ENCODE measurements at places on chromosomes 7 and 10.

DNA sequence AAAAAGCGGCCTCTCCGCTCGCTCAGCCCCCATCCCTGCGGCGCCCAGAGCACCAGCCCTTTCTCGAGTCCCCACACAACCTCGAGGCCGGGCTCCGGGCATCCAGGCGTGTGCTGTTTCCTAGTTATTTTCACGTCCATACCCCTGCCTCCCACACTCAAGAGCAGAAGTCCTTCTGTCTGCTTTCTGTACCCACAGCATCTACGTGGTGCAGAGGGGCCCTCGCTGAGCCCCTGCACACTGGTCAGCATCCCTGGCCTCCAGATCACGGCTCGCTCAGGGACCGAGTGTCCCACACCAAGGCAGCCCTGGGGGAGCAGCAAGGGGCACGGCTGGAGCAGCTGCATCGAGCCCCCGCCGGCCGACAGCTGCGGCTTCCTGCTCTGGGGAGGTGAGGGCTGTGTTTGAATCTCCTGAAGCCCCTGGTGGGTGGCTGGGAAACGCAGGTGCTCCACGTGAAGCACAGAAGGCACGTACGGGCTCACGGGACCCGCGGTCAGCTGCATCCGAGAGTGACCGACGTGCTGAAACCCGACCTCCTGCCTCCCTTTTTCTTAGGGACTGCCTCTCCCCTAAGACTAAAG lies 333.1 kb downstream of the DNAJB6 start:
- no peak for DNase-seq

GRCh38 chr10:77837925-77838595 lies 88.5 kb downstream of the DLG5 start:
- DNase-seq: no peak

DNA sequence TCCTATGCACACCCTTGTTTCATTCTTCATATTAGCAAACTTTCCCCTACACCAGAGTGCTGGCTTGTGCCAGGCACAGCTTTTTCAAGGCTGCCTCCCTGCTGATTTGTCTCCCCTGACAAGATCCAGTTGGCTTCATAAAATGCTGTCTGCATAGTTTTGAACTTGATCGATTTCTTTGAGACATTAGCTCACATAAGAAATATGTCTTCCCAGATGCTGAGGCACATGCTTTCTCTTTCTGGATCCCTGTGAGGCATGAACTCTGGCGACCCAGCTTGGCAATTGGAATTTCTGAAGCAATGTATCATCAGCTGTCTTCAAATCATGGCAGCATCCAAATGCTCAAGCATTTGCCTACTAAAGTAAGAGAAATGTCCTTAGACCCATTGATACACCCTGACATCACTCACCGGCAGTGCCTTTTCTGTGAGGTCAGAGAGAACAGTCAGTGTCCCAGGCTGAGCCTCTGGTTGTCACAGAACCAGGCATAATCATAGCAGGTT lies 616.4 kb upstream of the GHITM start:
- no peak for DNase-seq

- no peak for DNase-seq
These were observed 2.0 kb upstream of the ARPC1B start for GRCh38 chr7:99372275-99373090.

DNA sequence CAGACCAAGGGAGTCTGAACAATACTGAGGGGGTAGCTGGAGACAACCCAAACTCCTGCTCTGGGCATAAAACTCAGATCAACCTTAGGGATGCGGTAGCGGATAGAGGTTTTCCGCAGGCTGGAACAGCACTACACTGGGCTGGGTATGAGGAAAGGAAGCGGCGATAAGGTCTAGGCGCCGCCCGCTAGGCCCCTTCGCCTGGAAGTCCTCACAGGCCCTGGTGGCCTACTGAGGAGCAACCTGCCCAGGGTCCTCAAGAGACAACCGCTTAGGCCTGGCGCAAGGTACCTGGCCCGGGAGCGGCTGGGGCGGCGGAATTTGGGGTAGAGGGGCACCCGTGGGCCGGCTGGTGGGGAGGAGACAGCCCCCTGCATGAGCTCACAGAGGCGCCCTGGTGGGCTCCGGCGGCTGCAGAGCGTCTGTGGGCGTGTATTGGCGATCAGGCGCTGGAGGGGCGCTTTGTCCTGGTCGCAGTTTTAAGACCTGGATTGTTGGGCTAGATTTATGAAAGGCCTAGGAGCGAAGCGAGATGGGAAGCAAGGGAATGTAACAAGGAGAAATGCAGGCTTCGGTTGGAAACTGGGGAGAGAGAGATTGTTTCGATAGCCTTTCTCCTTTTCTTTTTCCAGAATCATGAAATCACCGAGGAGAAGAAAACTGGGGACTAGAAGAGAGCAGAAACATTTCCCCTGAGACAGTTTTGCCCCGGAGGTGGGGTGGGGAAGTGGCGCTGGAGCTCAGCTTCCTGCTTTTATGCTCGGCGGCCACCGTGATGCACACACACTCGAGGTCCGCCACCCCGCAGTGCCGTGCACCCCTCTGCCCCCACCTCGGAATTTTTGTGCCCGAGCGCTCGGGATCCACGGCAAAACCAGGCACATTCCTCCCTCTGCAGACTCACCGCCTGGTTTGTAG lies 2.4 kb upstream of the NKX2-3 start:
- no peak for DNase-seq

- no peak for DNase-seq
These were observed 351.6 kb upstream of the ZMIZ1 start for GRCh38 chr10:78717200-78717599.

GRCh38 chr7:40402661-40403060 lies 267.9 kb downstream of the SUGCT start:
- DNase-seq: no peak

- DNase-seq: no peak
These were observed 575.6 kb downstream of the KIF20B start for GRCh38 chr10:90276894-90277475.

DNA sequence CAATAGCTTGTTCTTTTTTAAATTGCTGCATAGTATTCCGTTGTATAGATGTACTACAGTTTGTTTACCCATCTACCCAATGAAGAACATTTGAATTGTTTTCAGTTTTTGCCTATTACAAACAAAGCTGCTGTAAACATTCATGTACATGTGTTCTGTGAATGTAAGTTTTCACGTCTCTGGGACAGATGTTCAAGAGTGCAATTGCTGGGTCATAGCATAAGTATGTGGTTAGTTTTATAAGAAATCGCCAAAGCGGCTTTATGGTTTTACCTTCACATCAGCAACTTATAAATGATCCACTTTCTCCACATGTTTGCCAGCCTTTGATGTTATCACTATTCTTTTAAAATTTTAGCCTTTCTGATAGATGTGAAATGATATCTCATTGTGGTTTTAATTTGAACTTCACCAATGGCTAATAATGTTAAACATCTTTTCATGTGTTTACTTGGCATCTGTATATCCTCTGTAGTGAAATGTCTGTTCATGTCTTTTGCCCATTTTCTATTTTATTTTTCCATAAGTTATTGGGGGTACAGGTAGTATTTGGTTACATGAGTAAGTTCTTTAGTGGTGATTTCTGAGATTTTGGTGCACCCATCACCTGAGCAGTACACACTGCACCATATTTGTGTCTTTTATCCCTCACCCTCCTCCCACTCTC lies 73.5 kb downstream of the TBXAS1 start:
- no peak for DNase-seq

DNA sequence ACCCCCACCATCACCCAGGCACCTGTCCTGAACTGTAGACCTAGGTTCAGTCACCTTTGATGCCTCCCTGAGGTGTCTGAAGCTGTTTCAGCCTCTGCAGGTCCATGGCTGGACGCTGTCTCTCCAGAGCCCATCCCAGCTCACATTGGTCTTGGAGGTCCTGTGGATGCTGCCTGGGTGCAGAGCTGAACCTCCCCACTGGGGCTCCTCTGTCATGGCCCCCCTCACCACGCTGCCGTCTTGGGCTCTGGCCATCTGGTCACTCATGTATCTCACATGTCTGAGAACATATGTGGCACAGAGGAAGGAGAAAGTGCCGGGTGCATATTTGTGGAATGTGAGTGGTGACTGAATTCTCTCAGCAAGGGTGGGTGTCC lies 108.9 kb downstream of the NKX6-2 start:
- no peak for DNase-seq

- DNase-seq: no peak
These were observed 186.1 kb downstream of the WDR37 start for GRCh38 chr10:1241973-1242935.

- no peak for DNase-seq
These were observed at the start of gene MUC3A for GRCh38 chr7:100949227-100949932. Gene MUC3A (plus strand): TSS chr7:100949534. CDS start chr7:100949625, 91 bp downstream.

- no peak for DNase-seq
These were observed 8.7 kb upstream of the SAMD9L start for GRCh38 chr7:93156884-93157283.

DNA sequence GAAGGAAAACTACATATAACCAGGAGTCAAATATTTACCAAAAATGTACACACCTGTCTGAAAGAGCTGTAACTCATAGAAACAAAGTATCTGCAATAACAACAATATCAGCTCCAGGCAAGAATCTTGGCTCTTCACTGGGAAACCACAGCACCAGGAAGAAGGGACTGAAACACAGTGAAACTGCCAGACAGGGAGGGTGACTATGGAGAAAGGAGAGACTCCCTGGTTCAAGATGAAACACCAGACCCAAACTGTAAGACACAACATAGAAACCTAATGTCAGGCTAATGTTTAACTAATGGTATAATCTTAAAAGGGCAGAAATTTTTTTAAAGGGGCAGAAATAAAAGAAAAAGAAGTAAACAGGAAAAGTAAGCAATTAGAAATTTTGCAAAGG lies 11.5 kb upstream of the TAS2R39 start:
- DNase-seq: no peak

DNA sequence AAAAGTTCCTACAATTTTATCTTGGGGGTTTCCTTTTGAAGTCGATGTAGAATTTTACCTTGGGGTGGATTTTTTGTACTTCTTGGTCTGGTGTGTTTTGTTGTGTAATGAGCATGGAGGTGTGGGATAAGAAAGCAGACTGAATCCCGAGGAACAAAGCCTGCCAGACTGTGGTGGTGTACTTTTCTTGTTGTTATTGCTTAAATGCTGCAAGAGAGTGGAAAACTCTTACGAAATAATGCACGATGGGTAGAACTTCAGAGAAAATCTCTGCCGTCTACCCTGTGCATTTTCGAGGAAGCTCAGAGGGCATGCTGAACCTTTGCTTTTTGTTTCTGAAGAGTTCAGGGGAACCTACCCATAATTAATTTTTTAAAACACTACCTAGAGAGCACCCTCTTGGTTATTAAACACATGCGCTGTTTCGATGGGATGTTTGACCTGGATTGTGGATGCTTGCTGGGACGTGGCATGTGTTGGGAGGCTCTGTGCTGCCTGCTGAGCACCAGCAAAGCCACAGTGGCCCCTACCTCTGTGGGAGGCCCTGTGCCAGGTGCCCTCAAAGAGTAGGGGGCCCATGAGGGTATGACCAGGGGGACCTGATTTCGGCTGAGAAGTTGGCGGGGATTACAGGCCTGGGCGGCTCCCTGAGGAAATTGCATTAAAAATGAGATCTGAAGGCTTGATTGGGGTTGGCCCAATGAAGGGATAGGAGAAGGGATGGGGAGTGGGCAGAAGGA lies 94.1 kb downstream of the TCF7L2 start:
- DNase-seq: no peak

- DNase-seq: no peak
These were observed 59.1 kb upstream of the ZNF32 start for GRCh38 chr10:43707770-43708169.

GRCh38 chr7:155861480-155861868 lies 49.2 kb upstream of the SHH start:
- DNase-seq: no peak

DNA sequence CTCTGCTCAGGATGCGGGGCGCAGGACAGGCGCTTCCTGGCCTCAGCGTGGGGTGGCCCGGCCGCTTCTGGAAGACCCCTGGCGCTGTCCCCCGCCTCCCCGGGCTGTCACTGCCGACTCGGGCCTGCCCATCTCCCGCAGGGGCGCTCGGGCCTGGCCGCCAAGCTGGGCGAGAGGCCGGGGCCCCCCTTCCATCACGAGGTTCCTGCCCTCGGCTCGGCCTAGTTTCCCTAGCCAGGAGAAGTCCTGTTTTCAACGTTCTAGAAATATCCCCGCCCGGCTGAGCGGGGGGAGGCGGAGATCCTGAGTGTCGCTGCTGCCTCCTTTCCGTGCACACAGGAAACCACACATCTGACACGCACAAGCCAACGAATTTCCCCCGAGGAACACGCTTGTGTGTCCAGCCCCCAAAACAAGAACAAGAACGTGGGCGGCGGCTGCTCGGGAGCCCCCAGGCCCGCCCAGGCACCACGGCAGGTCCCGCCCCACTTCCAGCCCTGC lies 33.7 kb downstream of the AP5Z1 start:
- DNase-seq: no peak

DNA sequence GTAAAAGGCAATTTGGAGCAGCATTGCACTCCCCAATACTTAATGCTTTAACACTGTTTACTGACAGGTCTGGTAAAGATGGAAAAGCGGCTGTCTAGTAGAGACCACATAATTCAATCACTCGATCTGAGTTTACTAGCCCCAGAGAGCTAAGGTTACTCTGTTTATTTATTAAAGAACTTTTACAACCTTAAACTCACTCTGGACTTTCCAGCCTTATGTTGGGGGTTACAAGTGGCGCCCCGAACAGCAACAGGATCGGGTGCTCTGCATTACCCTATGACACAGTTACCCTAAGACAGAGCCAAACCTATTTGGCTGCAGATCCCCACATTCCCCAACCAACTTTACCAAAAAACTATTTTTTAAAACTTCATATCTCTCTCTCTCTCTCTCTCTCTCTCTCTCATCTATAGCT lies 43.9 kb downstream of the MRPS24 start:
- no peak for DNase-seq

DNA sequence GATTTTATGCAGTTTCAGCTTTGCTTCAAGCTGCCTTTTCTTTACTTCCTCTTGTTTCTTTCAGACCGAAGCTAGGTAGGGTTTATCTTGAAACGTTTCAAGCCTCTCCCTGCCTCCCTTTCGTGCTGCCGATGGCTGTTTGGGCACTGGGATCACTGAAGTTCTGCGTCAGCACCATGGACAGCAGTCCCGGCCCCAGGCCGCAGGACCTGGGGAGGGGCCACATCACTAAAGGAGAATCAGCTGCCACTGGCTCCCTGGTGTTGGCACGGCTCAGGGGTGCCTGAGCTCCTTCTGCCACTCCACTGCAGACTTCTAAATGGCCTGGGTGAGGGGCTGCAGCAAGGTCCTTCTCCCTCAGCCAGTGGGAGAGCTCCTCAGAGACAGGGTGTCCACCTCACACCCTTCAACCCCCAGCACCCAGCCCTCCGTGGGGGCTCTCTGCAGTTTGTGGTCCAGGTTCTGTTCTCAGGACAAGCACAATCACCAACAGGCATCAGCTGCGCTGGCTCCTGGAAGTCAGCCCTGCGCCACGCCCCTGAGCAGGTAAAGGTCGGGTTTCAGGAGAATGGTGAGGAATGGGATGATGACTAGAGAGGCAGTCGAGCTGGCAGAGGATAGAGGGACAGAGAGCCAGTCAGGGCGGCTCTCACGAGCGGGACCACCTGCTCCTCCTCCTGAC lies 387.2 kb downstream of the TCERG1L start:
- DNase-seq: no peak

GRCh38 chr7:20038676-20039075 lies 178.5 kb downstream of the MACC1 start:
- DNase-seq: no peak

DNA sequence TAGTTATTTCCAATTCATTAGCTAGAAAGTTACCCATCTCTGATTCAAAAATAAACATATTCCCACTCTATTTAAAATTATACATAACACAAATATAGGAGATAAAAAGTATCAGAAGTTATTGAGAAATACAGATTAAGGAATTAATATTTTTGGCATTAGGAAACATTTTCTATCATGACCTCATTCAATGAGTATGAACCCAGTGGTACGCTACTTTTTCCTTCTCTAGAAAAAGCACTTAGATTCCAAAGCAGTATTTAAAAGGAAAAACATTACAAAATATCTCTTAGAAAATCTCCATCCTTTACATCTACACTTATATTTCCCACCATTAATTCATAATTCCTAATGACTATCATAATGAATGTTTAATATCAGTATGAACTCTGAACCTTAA lies 240.6 kb upstream of the GNAI1 start:
- DNase-seq: no peak

Measured in effector memory CD4-positive, alpha-beta T cell (primary cell).